Glutamatergic neuron (in vitro differentiated cells): ENCODE measurements at places on chromosomes 4 and X. TPM values are rescaled to one million over a fixed set of nuclear protein-coding genes. Genes with fewer than 3 reads are reported as not detected.

The SPARCL1 gene
- not detected for total RNA-seq

The IQCM gene
- total RNA-seq: not detected

- H3K4me1 ChIP-seq: no peaks in the 10 kb centered on the region
- no peaks in the 10 kb centered on the region for H3K36me3 ChIP-seq
- DNase-seq: no peak
- peaks cover 1% of the 10 kb centered on the region for H3K27me3 ChIP-seq
Observed at GRCh38 chrX:32571579-32571978, 639.8 kb downstream of the DMD start.

DNA sequence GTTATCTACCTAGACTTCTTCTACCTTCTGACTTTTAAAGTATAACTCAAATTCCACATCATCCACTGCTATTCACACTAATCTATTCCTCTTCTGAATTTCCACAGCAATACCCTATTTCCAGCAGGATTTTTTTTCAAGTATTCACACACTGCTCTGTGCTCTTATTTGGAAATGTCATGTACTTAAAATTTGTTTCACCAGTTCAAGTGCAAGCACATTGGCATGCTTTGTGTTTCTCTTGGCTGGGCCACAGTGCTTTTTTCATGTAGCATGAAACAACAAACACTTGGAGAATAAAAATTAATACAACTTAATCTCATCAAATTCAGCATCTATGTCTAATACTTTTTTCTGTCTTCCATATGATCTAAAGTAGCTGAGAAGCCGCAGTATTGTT, 161.8 kb upstream of the PCDH18 start:
- DNase-seq: no peak
- H3K36me3 ChIP-seq: no peaks in the 10 kb centered on the region
- H3K27me3 ChIP-seq: no peaks in the 10 kb centered on the region
- no peak overlapping the region for H3K27ac ChIP-seq

DNA sequence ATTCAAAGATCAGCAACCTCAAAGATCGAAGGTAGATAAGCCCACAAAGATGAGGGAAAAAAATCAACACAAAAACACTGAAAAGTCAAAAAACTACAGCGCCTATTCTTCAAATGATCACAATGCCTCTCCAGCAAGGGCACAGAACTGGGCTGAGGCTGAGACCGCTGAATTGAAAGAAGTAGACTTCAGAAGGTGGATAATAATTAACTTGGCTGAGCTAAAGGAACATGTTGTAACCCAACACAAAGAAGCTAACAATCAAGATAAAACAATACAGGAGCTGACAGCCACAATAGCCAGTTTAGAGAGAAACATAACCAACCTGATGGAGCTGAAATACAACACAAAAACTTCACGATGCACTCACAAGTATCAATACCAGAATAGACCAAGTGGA, 231.1 kb downstream of the STPG2 start:
- no peak for DNase-seq
- no peaks in the 10 kb centered on the region for H3K36me3 ChIP-seq
- no peaks in the 10 kb centered on the region for H3K4me1 ChIP-seq
- H3K27ac ChIP-seq: no peak overlapping the region
- peaks cover 2% of the 10 kb centered on the region for H3K27me3 ChIP-seq

- peaks cover 2% of the 10 kb centered on the region for H3K4me1 ChIP-seq
- no peak overlapping the region for H3K4me3 ChIP-seq
- H3K36me3 ChIP-seq: peaks cover 5% of the 10 kb centered on the region
- no peak overlapping the region for H3K27ac ChIP-seq
- DNase-seq: no peak
Observed at GRCh38 chr4:164871673-164872072, 5.3 kb upstream of the APELA start.
